NCI-H524 (cell line): ENCODE measurements at places on chromosomes 12 and 14.

DNA sequence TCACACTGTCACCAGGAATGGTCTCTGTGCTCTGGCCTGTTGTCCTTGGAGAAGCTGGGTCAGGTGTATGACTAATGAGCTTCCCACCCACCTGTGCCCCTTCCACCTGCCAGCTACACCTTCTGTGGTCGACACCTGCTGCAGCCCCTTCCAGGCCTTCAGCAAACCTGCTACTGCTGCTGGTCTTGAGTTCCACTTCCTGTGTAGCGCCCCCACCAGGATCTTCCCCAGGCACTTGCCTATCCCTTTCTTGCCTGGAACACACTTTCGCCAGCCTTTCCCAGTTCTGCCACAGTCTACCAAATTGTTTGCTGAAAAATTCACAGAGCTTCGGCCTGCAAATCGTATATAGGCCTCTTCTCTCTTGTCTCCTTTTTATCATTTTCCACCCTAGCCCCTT is 75.3 kb downstream of the CRACR2A start:
- DNase-seq, result no peak

DNA sequence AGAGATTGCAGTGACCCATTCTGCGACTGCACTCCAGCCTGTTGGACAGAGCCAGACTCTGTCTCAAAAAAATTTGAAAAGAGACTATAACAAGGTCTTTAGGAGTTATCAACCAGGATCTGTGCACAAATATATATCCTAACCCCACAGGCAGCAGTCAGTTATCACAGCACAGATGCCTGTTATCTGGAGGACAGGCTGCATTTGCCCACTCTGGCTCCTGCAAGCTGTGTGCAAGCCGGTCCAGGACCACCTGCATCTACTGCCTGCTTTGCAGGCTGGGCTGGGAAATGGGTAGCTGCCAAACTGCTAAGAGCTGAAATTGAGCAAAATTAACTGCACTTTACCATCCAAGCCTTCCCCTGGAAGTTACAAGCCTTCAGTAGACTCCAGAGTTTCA is 21.4 kb upstream of the RCOR1 start:
- DNase-seq, result no peak

DNA sequence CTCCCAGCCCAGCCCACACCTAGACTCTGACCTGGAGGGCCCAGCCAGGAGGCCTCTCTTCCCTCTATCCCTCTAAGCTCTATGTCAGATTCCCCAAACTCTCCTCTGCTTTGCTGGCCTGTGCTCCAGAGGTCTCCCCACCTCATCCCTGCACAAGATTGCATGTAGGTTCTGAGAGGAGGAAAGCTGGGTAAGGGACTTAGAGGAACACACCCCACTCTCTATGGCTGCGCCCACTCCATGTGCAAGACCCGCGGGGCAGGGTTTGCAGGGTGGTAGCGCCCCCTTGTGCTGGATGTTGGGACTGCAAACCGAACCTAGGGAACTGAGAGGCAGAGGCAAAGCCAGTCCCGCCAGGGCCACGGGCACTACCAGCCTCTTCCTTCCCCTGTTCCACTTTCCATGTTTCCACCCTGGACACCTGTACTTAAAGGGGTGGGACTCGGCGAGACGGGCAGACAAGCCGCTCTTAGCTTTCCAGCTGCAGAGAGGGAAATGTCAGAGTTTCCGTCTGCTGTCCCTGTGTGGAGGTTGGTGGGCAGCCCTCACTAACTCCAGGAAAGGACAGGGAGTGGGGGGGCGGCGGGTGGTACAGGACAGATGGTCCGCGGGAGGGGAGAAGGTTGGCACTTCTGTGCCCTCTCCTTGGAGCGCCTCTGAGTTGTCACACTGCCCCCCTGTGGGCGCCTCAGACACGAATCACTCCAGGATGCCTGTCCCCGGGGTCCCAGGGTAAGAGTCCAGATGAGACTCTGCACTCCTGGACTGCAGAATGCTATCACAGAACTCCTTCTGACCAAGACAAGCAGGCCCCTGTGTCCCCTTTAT is 16.8 kb downstream of the MMP14 start:
- peak; percentile 99 for DNase-seq

- peak; percentile 41 for DNase-seq
Observed at GRCh38 chr14:57737598-57737997, 128.3 kb downstream of the SLC35F4 start.

GRCh38 chr14:89178800-89179535 is 238.1 kb downstream of the FOXN3 start:
- no peak for DNase-seq

- DNase-seq, result no peak
Observed at GRCh38 chr14:54724123-54724522, 157.2 kb downstream of the SAMD4A start.

GRCh38 chr14:36451310-36452065 is 68.5 kb downstream of the NKX2-1 start:
- no peak for DNase-seq
